ENCODE measurements at places on chromosomes 4 and X. TPM values are rescaled to one million over a fixed set of nuclear protein-coding genes. Genes with fewer than 3 reads are reported as not detected.

DNA sequence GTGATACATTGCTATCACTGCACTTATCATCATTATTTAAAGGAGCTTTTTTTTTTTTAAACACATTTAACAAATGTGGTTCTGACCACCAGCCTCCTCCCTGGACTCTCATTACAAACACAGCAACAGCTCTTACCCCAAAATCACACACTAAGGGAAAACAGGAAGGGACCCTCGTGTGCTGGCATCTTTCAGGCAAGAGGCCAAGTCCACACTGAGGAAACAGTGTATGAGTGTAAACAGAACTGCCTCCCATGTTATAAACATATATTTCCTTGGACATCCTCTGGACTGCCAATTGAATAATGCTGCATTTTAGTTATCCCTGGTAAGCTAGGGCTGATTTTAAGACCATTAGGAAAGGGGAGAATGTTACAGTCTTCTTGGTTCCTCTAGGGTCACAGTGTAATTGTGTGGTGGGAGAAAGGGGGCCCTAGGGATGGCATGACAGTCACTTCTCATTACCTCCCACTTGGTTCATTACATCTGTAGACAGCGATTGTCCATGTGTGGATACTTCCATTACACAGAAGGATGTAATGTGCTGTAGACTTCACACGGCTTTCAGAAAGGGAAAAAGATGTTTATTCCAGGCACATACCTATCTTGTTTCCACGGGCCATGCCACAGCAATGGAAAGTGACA lies 244.6 kb upstream of the TET2 start:
- H3K4me1 ChIP-seq, result no peaks in the 10 kb centered on the region
- DNase-seq, result no peak
- H3K27me3 ChIP-seq, result no peaks in the 10 kb centered on the region
- no peak overlapping the region for H3K4me3 ChIP-seq

- no peak for DNase-seq
- H3K27me3 ChIP-seq, result no peaks in the 10 kb centered on the region
- H3K36me3 ChIP-seq, result no peaks in the 10 kb centered on the region
- H3K4me3 ChIP-seq, result no peak overlapping the region
- no peak overlapping the region for H3K27ac ChIP-seq
These were observed 870.9 kb upstream of the FRG1 start for GRCh38 chr4:189069772-189070171.

- no peak overlapping the region for H3K27ac ChIP-seq
- H3K4me3 ChIP-seq, result no peak overlapping the region
- H3K4me1 ChIP-seq, result no peaks in the 10 kb centered on the region
- H3K27me3 ChIP-seq, result no peaks in the 10 kb centered on the region
- DNase-seq, result no peak
- no peaks in the 10 kb centered on the region for H3K36me3 ChIP-seq
These were observed 540.9 kb downstream of the TRIML1 start for GRCh38 chr4:188680004-188680666.

- no peaks in the 10 kb centered on the region for H3K36me3 ChIP-seq
- H3K27me3 ChIP-seq, result no peaks in the 10 kb centered on the region
- H3K4me3 ChIP-seq, result no peak overlapping the region
- H3K27ac ChIP-seq, result no peak overlapping the region
These were observed 980 bp upstream of the GIMD1 start for GRCh38 chr4:106369456-106370060.

DNA sequence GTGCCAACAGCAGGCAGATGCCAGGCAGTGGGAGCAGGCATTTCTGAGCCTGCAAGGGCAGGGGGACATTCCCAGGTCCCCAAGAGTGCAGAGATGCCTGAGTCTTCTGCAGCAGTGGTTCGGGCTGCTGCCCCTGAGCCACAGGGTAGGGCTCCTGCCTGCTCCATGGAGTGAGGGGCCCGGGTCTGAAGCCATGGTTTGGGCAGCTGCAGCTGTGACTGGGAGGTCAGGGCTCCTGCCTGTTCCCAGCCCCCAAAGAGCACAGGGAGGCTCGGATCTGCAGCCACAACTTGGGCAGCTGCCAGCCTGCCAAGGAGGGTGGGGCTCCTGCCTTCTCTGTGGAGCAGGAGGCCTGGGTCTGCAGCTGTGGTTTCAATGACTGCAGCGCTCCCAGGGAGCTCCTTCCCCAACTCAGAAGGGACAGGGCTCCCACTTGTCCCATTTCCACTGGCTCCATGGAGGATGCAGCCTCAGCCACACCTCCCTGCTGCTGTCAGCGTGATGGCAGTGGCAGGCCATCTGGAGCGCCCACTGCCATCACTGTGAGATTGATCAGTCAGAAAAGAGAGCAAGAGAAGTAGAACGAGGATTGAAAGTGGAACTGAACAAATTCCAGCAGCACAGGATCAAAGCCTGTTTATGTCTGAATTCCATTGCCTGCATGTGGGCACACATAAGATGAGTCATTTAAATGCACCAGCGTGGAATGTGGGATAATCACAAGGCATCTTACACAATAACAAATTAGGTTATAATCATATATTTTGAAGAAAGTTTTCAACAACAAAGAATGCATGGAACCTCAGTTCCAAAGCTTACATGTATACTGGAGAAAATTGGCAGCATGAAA lies 93.1 kb upstream of the CXorf51A start:
- H3K36me3 ChIP-seq, result no peaks in the 10 kb centered on the region
- no peak for DNase-seq
- no peaks in the 10 kb centered on the region for H3K4me1 ChIP-seq

CNKSR2 gene
- total RNA-seq, result 14.5 TPM

VSIG4 gene
- 275 TPM for total RNA-seq

GATB gene
- 13.1 TPM for total RNA-seq

BMX gene
- total RNA-seq, result 4.2 TPM

FATE1 gene
- not detected for total RNA-seq

GPR50 gene
- not detected for total RNA-seq

UGT2B15 gene
- total RNA-seq, result not detected
